ENCODE measurements at places on chromosomes 11 and 22.
A peak's percentile ranks its signal among the peaks of the same experiment; 100 is the strongest.

DNA sequence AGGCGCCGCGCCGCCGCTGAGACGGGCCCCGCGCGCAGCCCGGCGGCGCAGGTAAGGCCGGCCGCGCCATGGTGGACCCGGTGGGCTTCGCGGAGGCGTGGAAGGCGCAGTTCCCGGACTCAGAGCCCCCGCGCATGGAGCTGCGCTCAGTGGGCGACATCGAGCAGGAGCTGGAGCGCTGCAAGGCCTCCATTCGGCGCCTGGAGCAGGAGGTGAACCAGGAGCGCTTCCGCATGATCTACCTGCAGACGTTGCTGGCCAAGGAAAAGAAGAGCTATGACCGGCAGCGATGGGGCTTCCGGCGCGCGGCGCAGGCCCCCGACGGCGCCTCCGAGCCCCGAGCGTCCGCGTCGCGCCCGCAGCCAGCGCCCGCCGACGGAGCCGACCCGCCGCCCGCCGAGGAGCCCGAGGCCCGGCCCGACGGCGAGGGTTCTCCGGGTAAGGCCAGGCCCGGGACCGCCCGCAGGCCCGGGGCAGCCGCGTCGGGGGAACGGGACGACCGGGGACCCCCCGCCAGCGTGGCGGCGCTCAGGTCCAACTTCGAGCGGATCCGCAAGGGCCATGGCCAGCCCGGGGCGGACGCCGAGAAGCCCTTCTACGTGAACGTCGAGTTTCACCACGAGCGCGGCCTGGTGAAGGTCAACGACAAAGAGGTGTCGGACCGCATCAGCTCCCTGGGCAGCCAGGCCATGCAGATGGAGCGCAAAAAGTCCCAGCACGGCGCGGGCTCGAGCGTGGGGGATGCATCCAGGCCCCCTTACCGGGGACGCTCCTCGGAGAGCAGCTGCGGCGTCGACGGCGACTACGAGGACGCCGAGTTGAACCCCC lies 798 bp downstream of the BCR start:
- no peak for DNase-seq

- DNase-seq: no peak
Measured at GRCh38 chr11:82680252-82680651, 53.4 kb downstream of the FAM181B start.

DNA sequence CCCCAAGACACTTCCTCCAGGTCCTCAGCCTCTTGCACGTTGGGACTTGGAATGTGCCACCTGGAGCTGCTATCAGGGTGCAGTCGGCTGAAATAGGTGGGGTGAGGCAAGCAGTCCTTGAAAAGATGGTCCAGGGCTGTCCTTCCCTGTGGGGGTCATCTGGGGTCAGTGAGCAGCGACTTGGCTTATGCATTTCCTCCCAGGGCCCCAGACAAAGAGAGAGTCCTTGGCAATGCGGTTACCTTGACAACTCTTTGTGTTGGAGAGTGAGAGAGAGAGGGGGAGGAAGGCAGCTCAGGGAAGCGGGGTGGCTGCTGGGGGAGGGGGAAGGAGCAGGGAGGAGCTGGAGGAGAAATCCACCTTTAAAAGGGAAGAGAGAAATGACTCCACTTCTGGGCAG lies 93.8 kb downstream of the MIAT start:
- DNase-seq: no peak

GRCh38 chr22:46893281-46894020 lies 131.0 kb downstream of the TBC1D22A start:
- no peak for DNase-seq

- DNase-seq: peak; percentile 73
Measured at GRCh38 chr22:20422271-20423007, 15.2 kb downstream of the SCARF2 start.

GRCh38 chr22:50548921-50549790 lies 3.5 kb downstream of the KLHDC7B start:
- DNase-seq: no peak

DNA sequence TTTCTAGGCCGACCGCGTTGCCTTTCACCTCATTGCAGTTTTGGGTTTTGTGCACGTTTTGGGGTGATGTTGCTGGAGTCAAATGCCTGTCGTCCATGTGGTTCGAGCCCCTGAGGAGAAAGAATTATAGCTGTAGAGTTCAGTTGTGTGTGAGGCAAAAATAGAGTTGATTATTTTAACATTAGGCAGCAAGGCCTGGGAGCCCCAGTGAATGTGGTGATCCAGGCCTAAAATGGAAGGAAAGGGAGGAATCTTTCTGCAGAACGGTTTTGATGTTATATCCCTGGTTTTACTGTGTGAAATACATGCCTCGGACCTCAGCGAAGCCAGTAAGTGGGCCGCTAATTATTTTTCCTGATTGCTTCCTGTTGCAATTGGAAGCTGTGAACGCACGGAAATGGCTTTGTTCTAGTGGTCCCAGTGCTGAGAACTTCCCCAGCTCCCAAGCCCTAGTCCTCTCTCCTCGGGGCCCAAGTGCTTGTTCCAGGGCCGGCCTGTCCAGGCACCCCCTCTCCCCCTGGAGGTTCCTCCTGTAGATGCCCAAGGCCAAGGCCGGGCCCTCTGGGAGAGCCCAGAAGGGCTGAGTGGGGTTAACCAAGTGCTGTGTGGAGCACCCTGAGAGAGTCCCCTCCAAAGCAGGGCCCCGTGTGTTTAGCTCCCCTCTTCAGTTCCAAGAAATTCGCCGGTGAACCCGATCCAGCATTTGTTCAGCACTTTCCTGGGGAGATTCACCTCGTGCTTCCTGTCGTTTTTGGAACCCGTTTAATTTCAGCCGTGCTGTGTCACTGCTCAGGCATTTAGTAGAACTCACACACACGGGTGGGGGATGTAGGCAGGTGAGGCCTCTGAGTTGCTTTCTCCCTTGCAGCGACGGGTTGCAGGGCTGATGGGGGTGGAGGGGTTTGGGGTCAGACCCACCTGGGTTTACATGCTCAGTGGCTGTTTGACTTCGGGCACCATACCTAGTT lies 2.1 kb downstream of the LRP5 start:
- DNase-seq: no peak

DNA sequence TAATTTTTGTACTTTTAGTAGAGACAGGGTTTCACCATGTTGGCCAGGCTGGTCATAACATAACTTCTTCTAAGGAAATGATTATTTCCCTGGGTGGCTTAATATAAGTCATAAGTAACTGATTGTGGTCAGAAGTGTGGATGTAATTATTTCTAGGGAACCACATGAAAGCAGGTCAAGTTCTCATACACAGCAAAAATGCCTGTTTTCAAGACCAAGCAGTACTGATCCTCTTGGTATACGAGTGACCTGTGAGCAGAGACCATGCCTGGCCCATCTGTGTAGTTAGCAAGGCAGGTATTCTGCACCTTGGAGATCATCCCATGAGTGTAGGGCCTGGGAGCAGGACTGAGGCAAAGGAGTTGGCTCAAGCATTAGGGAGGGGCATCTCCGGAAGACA lies 32.5 kb upstream of the NUCB2 start:
- no peak for DNase-seq

DNA sequence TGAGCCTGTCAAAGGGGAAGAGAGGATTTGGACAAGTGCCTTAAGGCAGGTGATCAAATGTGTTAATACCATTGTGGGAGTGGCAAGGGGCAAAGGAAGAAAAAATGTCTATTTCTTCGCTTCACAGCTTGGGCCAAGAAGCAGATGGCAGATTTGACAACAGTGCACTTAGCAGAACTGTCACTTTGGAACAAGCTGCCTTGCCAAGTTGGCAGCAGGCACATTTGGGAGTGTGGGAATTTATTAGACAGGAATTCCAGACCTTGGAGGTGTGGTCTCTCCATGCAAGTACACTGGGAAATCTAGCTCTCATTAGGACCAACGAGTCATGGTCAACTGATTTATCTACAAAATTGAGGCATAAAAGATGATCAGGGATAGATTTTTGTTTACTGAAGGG lies 265.1 kb downstream of the NELL1 start:
- DNase-seq: no peak

GRCh38 chr11:87398931-87399330 lies 361.2 kb downstream of the TMEM135 start:
- no peak for DNase-seq

DNA sequence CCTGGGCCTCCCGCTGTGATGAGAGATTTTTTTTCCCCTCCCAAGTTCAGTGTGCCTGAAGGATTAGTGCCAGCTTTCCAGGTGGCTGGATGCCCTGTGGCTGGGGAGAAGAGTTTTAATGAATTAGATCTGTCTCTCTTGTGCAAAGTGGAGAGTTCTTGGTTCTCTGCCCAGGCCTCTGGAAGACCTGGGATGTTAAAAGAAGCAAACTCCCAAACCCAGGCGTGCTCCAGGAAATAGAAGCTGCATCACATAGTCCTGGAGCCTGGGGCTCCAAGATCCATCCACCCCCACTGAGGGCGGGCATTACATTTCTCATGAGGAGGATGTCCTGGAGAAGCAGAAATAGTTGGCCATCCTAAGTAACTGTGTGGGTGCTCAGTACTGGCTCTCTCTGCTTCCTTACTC lies 30.6 kb downstream of the SDHAF2 start:
- no peak for DNase-seq

- no peak for DNase-seq
Measured at GRCh38 chr22:25172153-25172552, 27.5 kb upstream of the CRYBB3 start.

DNA sequence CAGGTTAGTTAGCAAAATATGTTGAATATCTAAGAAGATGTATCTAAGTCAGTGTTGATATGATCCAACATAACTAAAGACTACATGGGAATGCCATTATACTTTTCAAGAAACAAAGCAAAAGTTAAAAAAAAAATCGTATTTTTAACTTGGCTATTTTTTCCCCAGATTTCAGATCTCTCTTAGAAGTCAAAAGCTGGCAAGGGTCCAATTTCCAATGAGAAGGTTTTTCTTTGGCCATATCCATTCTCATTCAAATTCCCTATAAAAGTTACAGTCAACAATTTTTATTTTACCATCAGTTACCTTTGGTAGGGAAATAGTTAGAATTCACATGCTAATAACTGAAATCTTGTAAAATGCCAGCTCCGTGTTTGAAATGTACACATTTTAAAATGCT lies 70.5 kb upstream of the FAT3 start:
- DNase-seq: no peak

- no peak for DNase-seq
Measured at GRCh38 chr22:26890870-26891269, 233.5 kb downstream of the MIAT start.

- DNase-seq: no peak
Measured at GRCh38 chr11:60791153-60791933, 6.2 kb downstream of the MS4A10 start.

DNA sequence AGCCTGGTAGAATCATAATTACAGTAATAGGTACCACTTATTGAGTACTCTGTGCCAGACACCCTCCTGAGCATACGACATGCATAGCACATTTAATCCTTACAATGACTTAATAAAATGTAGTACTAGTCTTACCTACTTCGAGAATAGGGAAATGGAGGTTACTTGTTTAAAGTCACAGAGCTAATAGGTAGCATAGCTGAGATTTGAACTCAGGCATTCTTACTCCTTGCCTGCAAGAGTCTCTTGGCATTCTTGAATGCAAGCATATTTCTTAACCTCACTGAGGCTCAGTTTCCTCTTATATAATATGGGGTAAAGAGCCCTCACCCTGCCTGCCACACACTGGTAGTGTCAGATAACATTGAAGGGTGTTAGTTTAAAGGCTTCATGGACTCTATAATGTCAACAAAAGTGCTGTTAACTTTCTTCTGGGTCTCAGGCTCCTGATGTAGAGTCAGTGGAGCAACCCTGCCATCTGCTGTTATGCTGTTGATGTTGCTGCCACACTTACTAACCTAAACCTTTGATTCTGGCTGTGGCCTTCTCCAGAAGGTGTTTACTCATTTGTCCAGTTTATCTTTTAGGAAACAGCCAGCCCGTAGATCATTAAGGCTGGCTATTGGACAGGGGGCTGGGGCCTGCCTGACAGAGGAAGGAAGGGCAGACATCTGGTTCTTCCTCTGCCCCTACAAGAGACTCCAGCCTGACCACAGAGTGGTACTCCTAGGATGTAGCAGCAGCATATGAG lies 18.9 kb downstream of the LIMK2 start:
- peak; percentile 62 for DNase-seq

DNA sequence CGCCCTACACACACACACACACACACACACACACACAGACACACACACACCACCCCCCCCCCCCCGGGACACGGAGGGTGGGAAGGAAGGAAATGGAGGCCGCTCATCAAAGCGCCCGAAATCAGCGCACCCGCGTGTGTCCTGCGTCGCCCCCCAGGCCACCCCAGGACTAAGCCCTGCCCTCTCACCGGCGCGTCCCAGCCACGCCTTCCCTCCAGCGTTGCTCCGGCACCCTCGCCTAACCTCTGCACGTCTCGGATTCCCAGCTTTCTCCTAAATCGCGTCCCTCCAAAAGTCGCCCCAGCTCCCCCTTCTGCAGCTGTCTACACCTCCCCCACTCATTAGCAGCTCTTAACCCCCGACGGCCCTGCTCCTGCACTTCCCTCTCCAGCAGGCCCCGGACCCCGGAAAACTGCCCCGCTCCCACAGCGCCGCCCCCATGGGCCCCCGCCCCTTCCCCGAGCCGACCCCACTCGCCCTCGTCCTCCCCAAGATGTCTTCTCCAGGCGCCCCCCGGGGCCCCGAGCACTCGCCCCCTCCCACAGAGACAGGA lies 557 bp downstream of the PACSIN2 start:
- no peak for DNase-seq

GRCh38 chr11:128232588-128232987 lies 354.8 kb downstream of the ETS1 start:
- DNase-seq: no peak

DNA sequence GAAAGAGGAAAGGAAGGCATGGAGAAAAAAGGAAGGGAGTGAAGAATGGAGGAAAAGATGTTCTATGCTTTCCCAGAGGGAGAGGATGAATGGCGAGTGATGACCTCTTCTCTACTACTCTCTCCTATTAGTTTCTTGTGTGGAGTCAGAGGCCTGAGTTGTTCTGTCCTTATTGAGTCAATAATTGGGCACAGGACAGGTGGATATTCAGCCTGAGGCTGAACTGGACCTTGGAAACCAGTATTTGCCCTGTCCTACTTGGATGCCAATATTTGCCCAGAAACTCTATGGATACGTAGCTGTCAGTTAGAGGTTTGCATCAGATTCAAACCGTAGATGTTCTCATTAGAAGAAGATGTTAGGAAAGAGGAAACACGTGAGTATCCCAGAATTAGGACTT lies 17.6 kb upstream of the SWAP70 start:
- DNase-seq: no peak

GRCh38 chr11:36123336-36124101 lies 165.7 kb downstream of the COMMD9 start:
- DNase-seq: no peak

- no peak for DNase-seq
Measured at GRCh38 chr11:1013631-1013935, 22.9 kb downstream of the MUC6 start.

All from AG09319 (cell line).